GM23248 (cell line): ENCODE measurements at places on chromosomes 6 and 20. TPM values are rescaled to one million over a fixed set of nuclear protein-coding genes. Genes with fewer than 3 reads are reported as not detected.
A peak's percentile ranks its signal among the peaks of the same experiment; 100 is the strongest.

- H3K27me3 ChIP-seq = peaks cover 95% of the 10 kb centered on the region
- peak; percentile 38 for DNase-seq
- H3K27ac ChIP-seq = no peak overlapping the region
- H3K4me1 ChIP-seq = no peaks in the 10 kb centered on the region
- no peaks in the 10 kb centered on the region for H3K36me3 ChIP-seq
- 0 out of 2 replicates have a peak overlapping the region, but pooled peaks have one; percentile 16 for H3K4me3 ChIP-seq
Observed at GRCh38 chr6:99614430-99615186, 8.0 kb downstream of the PRDM13 start.

- H3K4me3 ChIP-seq = no peak overlapping the region
- no peak for DNase-seq
- no peaks in the 10 kb centered on the region for H3K27me3 ChIP-seq
- no peak overlapping the region for H3K27ac ChIP-seq
- H3K36me3 ChIP-seq = no peaks in the 10 kb centered on the region
- H3K4me1 ChIP-seq = no peaks in the 10 kb centered on the region
Observed at GRCh38 chr6:124723671-124724070, 238.6 kb upstream of the RNF217 start.

- peak; percentile 30 for DNase-seq
- no peaks in the 10 kb centered on the region for H3K36me3 ChIP-seq
- no peak overlapping the region for H3K4me3 ChIP-seq
- no peak overlapping the region for H3K27ac ChIP-seq
- no peaks in the 10 kb centered on the region for H3K27me3 ChIP-seq
- H3K4me1 ChIP-seq = no peaks in the 10 kb centered on the region
Observed at GRCh38 chr20:46523696-46524328, 10.5 kb upstream of the ZNF334 start.

Gene CALHM4
- total RNA-seq = not detected in 2 replicates

Gene PRSS35
- not detected in 2 replicates for total RNA-seq

Gene SPEF1
- total RNA-seq = not detected in 2 replicates
